NT2/D1 (cell line): ENCODE measurements at places on chromosomes 6 and 20.

DNA sequence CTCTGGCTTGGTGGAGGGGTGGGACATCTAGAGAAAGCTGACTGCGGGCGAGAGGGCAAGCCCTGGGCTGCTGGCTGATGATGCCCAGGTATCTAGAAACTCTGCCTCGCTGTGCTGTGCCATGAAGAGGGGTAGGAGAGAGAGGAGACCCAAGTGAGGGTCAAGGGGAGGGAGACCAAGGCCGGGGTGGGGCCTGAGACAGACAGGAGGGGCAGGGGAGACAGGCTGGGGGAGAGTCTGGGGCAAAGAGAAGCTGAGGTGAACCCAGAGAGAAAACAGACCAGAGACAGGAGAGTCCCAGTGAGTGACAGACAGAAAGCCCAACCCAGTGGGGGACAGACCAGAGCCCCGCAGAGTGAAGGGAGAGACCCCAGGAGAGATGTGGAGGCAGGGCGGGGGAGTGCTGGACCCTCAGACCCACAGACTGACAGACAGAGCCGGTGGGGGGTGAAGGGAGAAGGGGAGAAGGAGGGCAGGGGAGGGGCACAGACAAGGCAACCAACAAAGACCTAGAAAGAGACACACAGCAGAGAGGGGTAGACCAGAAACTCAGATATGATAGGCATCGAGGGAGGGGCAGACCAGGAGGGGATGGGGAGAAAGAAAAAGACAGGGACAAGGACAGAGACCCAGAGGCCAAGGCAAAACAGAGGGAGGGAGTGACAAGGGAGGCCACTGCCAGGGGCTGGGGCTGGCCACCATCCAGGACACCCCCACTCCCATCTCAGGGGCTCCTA is 5.9 kb downstream of the TEAD3 start:
- DNase-seq: no peak

- DNase-seq: no peak
Observed at GRCh38 chr20:38226553-38226952, 34.0 kb downstream of the KIAA1755 start.

GRCh38 chr6:145076115-145076841 is 659.0 kb downstream of the EPM2A start:
- no peak for DNase-seq

GRCh38 chr6:138194287-138194686 is 24.0 kb downstream of the PBOV1 start:
- DNase-seq: no peak

DNA sequence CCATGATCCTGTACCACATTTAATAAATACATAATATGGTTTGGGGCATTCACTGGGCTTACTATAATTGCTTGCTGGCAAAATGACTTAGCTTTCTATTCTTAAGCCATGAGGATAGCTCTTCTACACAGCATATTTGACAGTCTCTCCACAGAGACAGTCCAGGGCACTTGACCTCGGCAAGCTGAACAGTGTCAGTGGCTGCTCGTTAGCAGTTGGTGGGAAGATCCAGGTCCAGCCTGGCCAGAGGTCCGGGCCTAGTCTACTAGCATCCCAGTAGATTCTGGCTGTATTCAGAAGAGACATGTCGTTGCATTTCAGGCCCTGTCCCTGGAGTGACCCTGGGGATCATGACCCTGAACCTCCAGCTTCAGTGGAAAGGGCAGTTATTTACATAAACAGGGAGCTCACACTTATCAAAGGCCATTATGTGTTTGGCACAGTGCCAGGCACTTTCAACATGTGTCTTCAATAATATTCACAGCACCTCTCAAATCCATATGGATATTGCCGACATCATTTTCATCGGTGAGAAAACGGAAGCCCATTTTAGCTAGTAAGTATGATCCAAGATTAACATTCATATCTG is 139.0 kb downstream of the IMPG1 start:
- DNase-seq: no peak

DNA sequence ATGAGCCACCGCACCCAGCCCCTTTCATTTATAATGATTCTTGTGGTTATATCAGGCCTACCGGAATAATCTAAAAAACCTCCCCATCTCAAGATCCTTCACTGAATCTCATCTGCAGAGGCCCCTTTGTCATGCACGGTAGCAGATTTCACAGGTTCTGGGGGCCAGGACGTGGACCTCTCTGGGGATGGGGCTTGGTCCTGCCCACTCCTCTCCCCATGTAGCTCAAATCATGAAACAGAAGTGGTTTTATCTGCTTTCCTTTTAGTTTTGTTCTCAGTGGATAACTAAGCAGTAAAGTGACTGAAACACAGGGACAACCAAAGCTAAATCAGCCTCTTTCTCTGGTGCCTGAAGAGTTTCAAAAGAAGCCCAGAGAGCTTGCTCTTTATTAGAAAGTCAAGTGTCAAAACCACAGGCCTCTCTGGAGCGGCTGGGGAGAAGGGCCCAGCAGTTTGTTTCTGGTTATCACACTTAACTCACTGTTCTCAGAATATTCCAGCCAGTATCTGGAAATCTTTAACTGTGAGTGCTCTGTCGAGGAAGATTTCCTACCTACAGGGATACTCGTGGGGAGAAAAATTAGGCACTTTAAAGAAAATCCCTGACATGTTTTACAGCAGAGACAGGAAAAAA is 60.6 kb upstream of the FAM184A start:
- no peak for DNase-seq

DNA sequence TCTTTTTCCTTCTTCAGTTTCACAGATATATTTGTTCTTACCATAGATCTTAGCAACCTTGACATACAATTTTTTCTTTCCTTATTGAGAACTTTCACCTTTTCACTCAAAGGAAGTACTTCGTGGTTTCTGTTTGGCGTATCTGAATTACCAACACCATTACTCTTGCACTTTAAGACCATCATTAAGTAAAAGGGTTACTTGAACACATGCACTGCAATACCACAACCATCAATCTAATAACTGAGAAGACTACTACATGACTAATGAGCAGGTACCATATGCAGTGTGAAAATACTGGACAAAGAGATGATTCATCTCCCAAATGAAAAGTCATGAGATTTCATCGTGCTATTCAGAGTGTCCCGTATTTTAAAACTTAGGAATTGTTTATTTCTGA is 21.7 kb upstream of the SENP6 start:
- no peak for DNase-seq

DNA sequence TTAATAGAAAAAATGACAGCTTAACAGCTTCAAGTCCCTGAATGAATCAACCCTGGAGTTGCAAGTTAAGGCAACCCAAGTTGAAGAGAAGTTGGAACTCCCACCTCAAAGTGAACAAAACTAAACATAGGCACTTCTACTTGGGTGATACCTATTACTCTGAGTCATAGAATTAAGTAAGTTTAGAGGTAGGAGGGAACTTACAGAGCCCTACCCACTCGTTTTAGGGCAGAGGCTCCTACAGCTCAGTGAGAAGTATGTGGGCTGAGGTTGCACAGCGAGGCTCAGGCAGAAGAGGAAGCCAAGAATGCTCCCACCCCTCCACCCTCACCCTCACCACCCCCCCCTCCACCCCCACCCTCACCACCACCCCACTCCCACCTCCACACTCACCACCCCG is 42.2 kb downstream of the NFATC2 start:
- DNase-seq: no peak

GRCh38 chr6:30508890-30509736 is 19.8 kb downstream of the HLA-E start:
- DNase-seq: no peak

DNA sequence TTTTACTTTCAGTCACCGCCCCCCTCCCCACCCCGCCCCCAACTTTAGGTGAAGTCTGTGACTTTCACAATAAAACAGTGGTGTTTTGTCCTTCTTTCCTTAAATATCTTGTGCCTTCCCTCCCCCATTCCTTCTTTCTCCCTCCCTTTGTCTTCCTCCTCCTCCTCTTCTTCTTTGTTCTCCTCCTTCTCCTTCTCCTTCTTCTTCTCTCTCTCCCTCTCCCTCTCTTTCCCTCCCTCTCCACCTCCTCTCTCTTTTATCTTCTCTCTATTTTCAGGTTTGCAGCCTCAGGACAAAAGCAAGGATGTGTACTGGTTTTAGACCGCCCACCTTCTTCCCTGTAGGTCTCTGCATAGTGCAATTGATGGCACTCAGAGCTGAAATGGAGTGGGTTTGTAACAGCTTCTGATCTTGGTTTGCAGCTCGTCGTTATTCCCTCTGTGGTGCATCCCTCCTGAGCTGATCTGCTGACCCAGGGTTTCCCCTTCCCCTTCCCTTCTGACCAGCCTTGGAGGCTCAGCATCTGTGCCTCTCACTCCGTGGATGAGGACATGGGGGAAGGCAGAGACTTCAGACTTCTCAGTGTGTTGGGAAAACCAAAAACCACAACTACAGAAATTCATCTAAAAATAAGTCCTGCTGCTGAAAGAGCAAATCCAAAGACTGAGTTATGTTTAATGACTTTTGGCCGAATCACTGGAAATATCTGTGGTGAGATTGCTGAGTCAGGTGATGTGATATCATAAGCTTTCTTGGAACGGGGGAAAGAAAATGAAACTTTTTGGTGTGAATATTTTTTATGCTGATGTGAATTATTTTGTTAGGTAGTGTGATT is 6.9 kb downstream of the VGLL2 start:
- DNase-seq: no peak

- DNase-seq: no peak
Observed at GRCh38 chr20:42026599-42026998, 408.4 kb upstream of the CHD6 start.

- no peak for DNase-seq
Observed at GRCh38 chr20:688809-689212, 13.2 kb upstream of the SCRT2 start.

GRCh38 chr20:48734104-48734749 is 93.6 kb downstream of the PREX1 start:
- DNase-seq: no peak

- no peak for DNase-seq
Observed at GRCh38 chr6:136123468-136123867, 126.6 kb downstream of the MTFR2 start.

DNA sequence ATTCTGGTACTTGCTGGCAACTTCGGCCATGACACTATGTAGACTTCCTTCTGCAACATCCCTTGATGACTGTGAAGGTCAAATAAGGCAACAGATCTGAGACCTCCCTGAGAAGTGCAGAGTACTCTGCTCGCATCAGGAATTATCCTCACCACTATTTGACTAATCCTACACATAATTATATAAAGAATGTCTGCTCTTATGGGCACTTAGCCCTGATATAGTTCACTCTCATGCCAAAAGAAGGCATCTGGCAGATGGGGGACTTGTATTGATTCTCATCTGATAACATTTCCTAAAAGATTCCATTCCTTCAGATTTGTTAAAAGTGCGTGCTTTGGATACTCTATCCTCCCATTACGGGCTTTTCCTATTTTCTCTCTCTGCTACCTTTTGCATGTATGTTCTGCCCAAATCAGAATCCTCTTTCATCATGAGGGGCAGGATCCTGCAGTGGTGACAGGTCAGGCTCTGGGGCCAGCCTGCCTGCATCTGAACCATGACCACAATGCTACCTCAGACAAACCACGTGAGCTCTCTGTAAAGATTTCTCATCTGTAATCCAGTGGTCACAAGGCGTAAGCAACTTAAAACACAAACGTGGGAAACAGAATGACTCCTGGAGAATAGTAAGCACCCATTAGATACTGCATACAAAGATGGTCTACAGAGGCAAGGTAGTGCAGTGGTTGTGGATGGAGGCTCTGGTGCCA is 134.0 kb downstream of the GJA10 start:
- no peak for DNase-seq
